ENCODE measurements at places on chromosomes 3 and 15.

- no peak for DNase-seq
Observed at GRCh38 chr3:172919297-172919683, 168.8 kb downstream of the ECT2 start.

GRCh38 chr15:79779746-79780145 lies 117.1 kb downstream of the MTHFS start:
- DNase-seq: no peak

- no peak for DNase-seq
Observed at GRCh38 chr15:53535886-53536285, 223.6 kb downstream of the WDR72 start.

DNA sequence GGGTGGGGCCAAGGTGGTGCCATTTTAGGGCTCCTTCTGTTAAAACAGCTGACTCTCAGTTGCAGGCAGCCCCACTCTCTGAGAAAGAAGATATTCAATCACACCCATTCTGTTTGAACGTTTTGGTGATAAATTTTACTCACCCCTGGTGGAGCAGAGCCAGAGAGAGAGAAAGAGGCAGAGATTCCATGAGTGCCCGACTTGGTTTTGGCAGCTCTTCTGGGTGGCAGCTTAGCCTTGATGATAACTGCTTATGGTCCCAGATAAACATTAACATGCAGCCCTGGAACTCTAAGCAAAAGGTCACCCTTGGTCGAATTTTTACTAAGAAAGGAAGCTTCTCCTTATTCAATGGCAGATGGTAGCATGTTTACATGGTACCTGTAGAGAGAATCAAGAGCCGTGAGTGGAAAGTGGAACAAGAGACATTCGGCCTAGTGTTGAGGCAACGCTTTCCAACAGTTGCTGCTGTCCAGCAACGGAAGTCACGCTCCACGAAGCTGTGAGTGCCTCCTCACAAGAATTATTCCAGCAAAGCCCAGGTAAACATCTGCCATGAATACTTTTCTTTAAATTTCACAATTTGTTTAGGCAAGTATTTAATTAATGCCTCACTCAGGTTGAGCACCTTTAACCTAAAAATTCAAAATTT lies 530.6 kb upstream of the ROBO2 start:
- DNase-seq: no peak

GRCh38 chr3:57257678-57258077 lies 30.1 kb downstream of the APPL1 start:
- no peak for DNase-seq

DNA sequence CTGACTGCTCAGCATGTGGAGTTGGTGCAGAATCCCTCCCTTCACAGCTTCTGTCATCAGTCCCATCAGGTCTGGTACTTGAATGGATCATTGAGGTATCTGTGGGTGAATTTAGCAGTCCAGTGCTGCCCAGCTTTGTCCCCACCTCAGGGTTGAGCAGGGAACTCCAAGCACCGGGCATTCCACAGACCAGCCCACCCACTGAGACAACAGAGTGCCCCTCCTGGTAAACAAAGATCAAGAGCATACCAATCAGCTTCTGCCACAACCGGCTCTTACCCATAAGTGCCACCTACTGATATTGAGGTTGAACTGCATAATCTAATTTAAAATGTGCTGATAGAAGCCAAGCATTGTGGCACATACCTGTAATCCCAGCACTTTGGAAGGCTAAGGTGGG lies 57.1 kb upstream of the FXR1 start:
- DNase-seq: no peak

GRCh38 chr3:112778353-112778948 lies 68.2 kb downstream of the CD200R1L start:
- DNase-seq: no peak

DNA sequence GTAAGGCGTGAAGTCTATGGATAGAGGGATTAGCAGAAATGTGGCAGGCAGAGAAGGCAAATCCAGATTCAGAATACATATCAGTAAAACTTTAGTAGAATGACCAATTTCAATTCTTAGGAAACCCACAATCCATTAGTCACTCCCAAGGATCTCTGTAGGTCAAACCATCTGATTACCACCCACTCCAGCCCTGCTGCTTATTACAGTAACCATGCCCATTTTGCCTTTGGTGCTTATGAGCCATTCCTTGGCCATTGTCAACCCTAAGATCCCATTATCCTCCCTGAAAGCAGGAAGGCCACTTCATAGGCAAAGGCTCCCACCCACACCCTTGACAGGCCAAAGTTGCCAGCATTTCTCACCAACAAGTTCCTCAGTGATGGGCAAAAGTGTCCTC lies 5.1 kb upstream of the KLHL40 start:
- DNase-seq: no peak

GRCh38 chr3:195582947-195583346 lies 793 bp downstream of the APOD start:
- no peak for DNase-seq

- no peak for DNase-seq
Observed at GRCh38 chr15:33159726-33160453, 34.6 kb downstream of the FMN1 start.

Measured in stimulated activated CD8-positive, alpha-beta memory T cell treated with anti-CD3 and anti-CD28 coated beads, Interleukin-7, amount 100 ng/mL, for 1 hour (primary cell).